ENCODE measurements at places on chromosomes 6 and 20. TPM values are rescaled to one million over a fixed set of nuclear protein-coding genes. Genes with fewer than 3 reads are reported as not detected.

The TFAP2D gene
- polyA plus RNA-seq: not detected

The COL9A3 gene
- polyA plus RNA-seq: 52.5 TPM

The PRRT1 gene
- 0.80 TPM for polyA plus RNA-seq

The SGK2 gene
- 13.2 TPM for polyA plus RNA-seq

The HCRTR2 gene
- polyA plus RNA-seq: not detected

The DEF6 gene
- 9.2 TPM for polyA plus RNA-seq

The CLPSL2 gene
- polyA plus RNA-seq: not detected

The CRISP3 gene
- polyA plus RNA-seq: 1.9 TPM

The PXDC1 gene
- 16.7 TPM for polyA plus RNA-seq

The RCAN2 gene
- 3.2 TPM for polyA plus RNA-seq

The FAM209A gene
- polyA plus RNA-seq: 0.29 TPM

The PPP1R14C gene
- 11.7 TPM for polyA plus RNA-seq

The CDSN gene
- polyA plus RNA-seq: not detected

The LPA gene
- 0.23 TPM for polyA plus RNA-seq

The RIN2 gene
- polyA plus RNA-seq: 47.1 TPM
